ENCODE measurements at places on chromosomes 13 and 19. TPM values are rescaled to one million over a fixed set of nuclear protein-coding genes. Genes with fewer than 3 reads are reported as not detected.

Gene FGF22
- total RNA-seq = 0.26 TPM

Gene STOML3
- total RNA-seq = not detected

Gene LILRB2
- total RNA-seq = not detected

Gene ERICH4
- not detected for total RNA-seq

Gene TRPM4
- total RNA-seq = 20.5 TPM

Gene HSH2D
- total RNA-seq = not detected

Gene ZNF613
- total RNA-seq = 6.3 TPM

Gene PRR19
- total RNA-seq = 0.25 TPM

Gene FAM83E
- total RNA-seq = 0.25 TPM

Gene SERPINE3
- not detected for total RNA-seq

Gene ZNF681
- total RNA-seq = 0.31 TPM

Gene TMC4
- 0.31 TPM for total RNA-seq

Gene RFPL4AL1
- not detected for total RNA-seq

Gene C19orf38
- 0.26 TPM for total RNA-seq

Gene CEBPA
- total RNA-seq = not detected

Gene WBP4
- 9.2 TPM for total RNA-seq

Gene ELSPBP1
- total RNA-seq = not detected

Gene SUGT1
- total RNA-seq = 35.0 TPM

Gene C19orf67
- total RNA-seq = not detected

Gene ZNF20
- total RNA-seq = 4.3 TPM

Gene FCGBP
- 0.13 TPM for total RNA-seq

Gene LYPD3
- total RNA-seq = not detected

Gene ONECUT3
- total RNA-seq = not detected

Gene KASH5
- not detected for total RNA-seq

Gene SHISA2
- total RNA-seq = under 0.01 TPM

Gene PLEKHJ1
- 44.6 TPM for total RNA-seq

Gene SEMA6B
- total RNA-seq = 1.3 TPM

Gene DPRX
- total RNA-seq = not detected

Gene KCNJ14
- 0.26 TPM for total RNA-seq

Gene DAPK3
- 128 TPM for total RNA-seq

Gene FGF21
- not detected for total RNA-seq

Gene SCAMP4
- total RNA-seq = 25.5 TPM

Gene SIGLEC5
- not detected for total RNA-seq

Gene CACNA1A
- 3.5 TPM for total RNA-seq

Gene SMIM17
- 0.13 TPM for total RNA-seq

Gene CEACAM3
- not detected for total RNA-seq

Gene ZNF66
- total RNA-seq = 1.2 TPM

Gene SNAPC2
- total RNA-seq = 18.9 TPM

Gene FBN3
- total RNA-seq = not detected

Gene PSG1
- not detected for total RNA-seq

Gene ZFP14
- 3.4 TPM for total RNA-seq

Gene CYP2A7
- total RNA-seq = not detected

Gene ERICH6B
- total RNA-seq = not detected

Gene PRODH2
- total RNA-seq = not detected

Gene CEACAM21
- total RNA-seq = not detected

Gene MCEMP1
- not detected for total RNA-seq

Gene ZNF534
- not detected for total RNA-seq
